ENCODE measurements at places on chromosomes 5 and 9.
A peak's percentile ranks its signal among the peaks of the same experiment; 100 is the strongest.

DNA sequence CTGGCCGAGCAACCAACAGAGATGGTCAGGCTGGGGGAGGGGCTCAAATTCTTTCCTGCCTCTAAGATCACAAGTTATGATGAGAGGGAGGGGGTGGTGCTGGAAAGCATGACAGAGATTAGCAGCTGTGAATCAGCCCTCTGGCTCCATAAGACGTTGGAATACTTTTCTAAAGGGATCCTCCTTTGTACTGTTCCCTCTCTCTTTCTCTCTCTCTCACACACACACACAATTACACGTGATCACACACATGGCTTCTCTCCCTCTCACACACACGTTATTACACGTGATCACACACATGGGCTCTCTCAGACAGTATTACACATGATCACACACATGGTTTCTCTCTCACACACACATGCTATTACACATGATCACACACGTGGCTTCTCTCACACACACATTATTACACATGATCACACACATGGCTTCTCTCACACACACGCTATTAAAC is at the start of gene SLC45A2:
Gene SLC45A2 (minus strand): TSS at position 23 of the 454 bp plus-strand sequence. CDS start 110 bp downstream, outside the sequence.
- DNase-seq = peak; percentile 42

DNA sequence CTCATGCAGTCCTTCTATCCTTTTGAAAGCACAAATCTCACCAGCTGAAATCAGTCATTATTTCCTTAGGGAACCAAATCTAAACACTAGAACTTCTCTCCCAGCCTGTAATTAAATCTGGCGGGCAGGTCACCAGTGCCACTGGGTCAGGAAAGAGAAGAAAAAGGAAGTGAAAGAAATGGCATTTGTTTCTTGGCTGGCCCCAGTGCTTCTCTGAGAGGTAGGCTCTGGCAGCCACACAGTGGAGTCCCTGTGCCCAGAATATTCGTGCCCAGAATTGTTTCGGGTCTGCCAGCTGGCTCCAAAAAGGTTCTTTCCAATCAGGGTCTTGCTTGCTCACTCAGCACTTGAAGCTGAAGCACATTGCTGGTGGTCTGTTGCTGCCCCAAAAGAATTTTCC is 133.9 kb upstream of the MTAP start:
- DNase-seq = no peak

- DNase-seq = no peak
These were observed 48.7 kb downstream of the FBXW11 start for GRCh38 chr5:171957591-171958251.

GRCh38 chr9:2928411-2928810 is 84.5 kb upstream of the PUM3 start:
- no peak for DNase-seq

DNA sequence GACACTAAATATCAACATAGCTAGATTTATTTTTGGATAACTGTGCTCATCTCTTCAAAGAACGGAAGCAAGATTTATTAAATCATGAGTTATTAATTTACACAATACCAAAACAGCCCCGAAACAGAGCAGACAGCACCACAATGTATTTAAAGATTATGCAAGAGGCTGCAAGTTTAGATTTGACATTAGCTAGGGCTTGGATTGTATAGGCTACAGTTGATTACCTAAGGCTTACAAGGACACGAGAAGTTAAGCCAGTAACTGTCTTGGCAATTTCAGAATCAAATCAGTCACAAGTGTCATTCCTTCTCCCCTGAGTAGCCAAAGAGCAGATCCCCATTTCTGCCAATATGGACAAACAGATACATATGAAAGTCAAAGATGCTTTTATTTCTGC is 152.6 kb downstream of the MED27 start:
- DNase-seq = no peak

DNA sequence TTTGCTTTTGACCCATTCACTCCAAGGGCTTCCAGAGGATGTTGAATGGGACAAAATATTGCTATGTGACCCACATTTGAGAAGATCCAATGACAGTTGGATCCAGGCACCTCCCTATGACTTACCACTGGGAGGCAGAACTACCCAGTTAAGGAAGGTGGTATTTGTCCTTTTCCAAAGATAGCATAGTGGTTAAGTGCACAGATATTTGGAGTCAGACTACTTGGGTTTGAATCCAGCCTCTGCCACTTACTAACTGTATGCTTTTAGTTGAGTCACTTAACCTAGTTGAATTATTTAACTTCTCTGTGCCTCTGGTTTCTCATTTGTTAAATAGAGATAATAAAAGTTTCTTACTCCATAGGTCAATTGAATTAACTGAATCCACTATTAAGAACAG is 74.5 kb upstream of the PALM2AKAP2 start:
- DNase-seq = peak; percentile 73
